Inflammatory macrophage treated with lipopolysaccharide for 1 hour (primary cell): ENCODE measurements at places on chromosomes 7 and 10.

GRCh38 chr10:102449321-102450123 lies 1.8 kb downstream of the C10orf95 start:
- no peak for DNase-seq

DNA sequence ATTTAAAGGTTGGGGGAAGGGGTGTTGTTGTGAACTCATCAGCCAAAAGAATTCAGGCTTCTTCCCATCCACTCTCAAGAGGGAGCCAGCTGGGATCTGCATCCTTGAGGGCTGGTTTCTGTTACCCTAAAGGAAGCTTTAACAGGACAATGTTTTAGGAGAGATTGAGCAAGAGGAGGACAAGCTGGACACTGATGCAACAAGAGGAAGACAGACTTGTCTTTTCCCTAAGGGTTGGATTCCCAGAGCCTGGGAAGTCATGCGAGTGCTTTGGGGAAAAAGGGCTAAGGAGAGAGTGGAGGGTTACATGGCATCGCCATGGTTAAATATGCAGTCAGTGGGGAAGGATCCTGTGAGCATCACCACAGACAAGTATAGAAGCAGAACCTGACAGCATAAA lies 47.6 kb upstream of the PDE1C start:
- no peak for DNase-seq

DNA sequence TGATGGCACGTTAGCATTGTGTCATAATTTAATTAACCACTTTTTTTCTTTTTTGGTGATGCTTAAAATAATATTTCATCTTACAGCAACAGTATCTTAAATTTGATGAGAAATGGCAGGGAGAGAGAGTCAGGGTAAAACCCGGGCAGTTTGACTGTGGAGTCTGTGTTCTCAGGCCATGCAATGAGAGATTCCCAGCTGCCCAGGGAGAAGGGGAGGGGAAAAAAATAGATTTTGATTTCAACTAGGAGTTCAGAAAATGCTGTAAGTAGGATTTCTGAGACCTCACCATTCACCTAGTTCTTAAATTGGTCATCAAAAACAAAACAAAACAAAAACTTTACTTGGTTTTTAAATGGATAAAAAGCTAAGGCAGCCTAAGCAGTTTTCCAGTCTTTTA lies 37.4 kb upstream of the XPNPEP1 start:
- DNase-seq = no peak

DNA sequence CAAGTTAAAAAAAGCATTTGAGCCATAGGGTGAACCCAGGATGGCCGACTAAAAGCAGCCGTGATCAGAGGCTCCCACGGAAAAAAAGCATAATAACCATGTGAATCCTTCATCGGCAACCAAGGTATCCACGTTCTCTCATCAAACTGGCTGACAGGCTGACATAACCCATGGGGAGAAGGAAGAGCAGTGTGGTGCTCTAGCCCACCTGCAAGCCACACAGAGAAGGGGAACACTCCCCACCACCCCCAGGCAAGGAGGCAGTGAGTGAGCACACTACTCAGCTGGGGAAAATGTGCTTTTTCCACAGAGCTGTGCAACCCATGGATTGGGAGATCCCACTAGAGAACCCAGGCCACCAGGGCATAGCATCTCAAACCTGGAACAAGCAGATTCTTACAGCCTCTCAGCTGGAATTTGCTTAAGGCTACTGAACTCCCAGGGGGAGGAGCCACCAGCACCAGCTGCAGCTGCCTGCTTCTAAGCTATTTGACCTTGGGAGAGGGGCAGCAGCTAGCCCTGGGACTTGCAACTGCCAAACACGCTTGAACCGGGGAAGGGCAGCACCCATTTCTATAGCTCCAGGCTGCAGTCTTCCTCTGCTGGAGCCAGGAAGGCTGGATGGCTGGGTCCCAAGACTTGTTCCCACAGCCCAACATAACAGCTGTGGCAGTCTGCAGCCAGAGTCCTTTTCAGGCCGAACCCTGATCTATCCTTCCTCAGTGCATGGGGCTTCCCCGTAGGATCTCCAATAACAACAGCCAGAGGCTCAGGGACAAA lies 178.2 kb upstream of the NRG3 start:
- no peak for DNase-seq

DNA sequence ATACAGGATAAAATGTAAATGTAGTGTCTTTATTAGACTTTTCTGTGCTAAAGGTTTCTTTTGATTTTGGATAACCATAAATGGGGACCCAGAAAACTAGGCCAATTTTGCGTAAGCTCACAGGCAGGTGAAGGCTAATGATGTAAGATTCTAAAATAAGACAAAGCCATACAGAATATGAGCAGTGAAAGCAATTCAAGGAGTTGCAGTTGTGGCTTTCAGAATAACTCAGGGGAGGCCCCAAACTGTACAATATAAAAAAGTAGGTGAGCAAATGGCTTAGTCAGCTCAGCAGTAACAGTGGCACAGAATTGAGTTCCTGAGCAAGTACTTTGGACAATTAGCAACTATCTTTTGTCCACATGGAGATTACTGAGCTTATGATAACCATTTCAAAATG lies 81.7 kb upstream of the NRP1 start:
- DNase-seq = no peak

- DNase-seq = no peak
Observed at GRCh38 chr10:132405463-132405991, 8.5 kb downstream of the PWWP2B start.

DNA sequence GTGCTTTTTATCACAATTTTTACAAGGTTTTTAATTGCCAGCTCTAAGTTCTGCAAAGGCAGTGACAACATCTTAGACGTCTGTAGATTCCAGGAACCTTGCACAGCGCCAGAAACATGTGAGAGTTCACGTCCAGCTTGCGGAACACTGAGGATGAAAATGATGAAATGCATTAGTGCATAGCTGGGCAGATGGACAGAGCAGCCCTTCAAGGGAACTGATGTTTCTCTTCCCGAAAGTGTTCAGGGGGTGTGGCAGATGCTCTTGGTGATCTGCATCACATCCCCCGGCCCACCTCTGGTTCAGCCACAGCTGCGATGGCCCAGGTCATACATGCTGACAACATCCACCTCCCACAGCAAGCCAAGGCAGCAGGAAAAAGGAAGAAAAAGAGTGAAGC lies 40.9 kb downstream of the ITIH5 start:
- no peak for DNase-seq

- no peak for DNase-seq
Observed at GRCh38 chr7:50644586-50644985, 79.4 kb upstream of the DDC start.

GRCh38 chr7:126185959-126186580 lies 1066.7 kb downstream of the GRM8 start:
- DNase-seq = no peak

- DNase-seq = no peak
Observed at GRCh38 chr10:124661660-124662180, 82.5 kb downstream of the FAM53B start.

GRCh38 chr7:90269163-90269562 lies 24.2 kb downstream of the CFAP69 start:
- no peak for DNase-seq

DNA sequence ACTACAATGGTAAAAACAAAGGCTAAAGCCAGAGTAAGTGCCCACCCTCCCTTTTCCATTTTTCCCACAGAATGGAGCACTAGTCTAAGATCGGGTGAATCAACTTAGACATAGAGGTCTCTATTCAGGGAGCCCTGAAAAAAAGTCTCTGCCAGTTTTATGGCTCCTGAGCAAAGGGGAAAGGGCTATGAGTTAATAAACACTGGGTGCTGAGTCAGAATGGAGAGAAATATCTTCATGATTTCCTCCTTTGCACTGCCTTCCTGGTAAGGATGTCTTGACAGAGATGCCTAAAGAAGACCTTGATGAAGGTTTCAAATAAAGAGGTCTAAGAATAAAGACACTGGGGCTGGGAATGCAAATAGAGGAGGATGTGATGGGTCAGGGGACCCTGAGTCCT lies 607.4 kb upstream of the MBL2 start:
- no peak for DNase-seq

GRCh38 chr10:91071786-91072185 lies 148.7 kb upstream of the PCGF5 start:
- DNase-seq = no peak

DNA sequence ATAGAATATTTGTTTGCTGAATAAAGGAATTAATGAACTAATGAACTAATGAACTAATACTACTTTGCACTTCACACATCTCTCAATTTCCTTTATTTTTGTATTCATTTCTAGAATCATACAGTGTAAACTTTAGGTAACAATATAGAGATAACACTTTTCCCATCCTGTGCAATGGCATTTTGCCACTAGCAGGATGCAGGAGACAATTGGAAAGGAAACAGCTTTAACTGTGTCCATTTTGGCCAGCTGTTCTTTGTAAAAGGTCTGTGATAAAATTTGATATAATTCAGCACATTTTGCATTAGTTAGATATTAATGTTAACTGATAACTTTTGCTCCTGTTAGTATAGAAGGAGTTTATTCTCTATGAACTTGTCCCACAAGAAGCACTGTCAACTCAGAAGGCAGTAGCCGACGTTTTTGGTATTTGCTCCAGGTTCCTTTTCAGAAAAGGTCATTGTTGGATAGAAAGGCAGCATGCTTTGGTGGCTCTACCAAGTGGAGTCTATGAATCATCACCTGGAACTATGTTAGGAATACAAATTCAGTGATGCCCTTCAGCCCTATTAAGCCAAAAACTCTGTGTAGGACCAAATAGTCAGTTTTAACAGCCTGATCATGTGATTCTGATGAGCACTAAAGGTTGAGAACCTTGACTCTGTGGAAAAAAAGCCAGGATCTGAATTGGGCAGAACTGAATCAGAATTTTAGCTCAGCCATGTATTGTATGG lies 86.6 kb downstream of the NRG3 start:
- DNase-seq = no peak

DNA sequence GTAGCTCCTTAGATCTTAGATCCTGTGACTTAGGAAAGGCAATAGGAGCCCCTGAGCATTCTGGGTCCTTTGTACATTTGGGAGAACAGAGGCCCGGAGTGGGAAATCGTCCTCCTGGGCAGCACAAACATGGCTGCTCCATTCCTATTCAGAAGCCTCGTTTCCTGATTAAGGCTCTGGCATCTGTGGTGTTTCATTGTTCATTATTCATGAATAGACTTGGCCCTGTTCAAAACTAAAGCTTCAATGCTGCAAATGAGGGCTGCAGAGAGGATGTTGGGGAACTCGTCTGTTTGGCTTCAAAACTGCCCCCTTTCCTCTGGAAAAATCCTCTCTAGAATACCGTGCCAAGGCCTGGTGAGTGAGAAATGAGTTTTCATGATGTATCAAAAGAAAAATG lies 3.4 kb upstream of the HTRA1 start:
- no peak for DNase-seq

DNA sequence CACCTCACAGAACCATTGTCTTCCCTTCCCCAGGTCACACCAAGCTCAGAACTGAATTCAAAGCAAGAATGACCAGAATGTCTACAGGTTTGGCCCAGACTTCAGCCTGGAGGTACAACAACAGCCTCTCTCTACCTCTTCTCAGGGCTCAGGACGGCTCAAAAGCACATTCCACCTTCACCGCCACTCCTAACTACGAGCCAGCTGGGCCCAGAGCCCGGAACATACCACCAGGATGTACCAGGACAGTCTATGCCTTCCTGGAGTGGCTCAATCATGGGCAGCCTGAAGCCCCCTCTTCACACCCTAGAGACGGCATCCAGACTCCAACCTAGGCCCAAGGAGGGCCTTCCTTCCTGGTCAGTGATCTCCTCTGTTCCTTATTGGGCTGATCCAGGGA lies 41.6 kb downstream of the ANXA8 start:
- no peak for DNase-seq

DNA sequence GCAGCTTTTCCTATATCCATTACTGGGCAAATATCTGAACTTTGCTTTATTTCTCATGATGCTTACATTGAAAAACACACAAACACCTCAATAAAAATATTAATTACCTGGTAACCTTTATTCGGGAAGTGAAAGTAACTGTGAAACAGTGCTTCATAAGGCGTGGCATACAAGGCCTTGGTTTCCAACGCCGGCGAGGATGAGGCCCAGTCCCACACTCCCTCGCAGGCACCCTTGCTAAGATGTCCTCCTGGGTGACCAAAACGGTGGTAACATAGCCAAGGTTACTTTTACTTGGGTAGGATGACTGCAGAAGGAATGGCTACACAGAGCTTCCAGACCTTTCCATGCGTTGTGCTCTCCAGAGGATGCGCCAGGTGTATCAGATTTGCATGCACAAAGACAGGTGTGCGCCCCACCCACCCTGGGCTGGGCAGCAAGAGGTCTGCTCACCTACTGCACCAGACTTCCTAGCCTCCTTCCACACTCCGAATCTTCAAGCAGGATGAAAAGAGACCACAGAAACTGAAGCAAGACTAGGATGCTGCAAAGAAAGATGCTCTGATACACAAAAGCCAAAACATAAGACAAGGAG lies 13.3 kb upstream of the DAGLB start:
- no peak for DNase-seq
